ENCODE measurements at places on chromosomes 12 and 14.

- DNase-seq, result no peak
Measured at GRCh38 chr14:96824283-96824682, 27.1 kb downstream of the VRK1 start.

DNA sequence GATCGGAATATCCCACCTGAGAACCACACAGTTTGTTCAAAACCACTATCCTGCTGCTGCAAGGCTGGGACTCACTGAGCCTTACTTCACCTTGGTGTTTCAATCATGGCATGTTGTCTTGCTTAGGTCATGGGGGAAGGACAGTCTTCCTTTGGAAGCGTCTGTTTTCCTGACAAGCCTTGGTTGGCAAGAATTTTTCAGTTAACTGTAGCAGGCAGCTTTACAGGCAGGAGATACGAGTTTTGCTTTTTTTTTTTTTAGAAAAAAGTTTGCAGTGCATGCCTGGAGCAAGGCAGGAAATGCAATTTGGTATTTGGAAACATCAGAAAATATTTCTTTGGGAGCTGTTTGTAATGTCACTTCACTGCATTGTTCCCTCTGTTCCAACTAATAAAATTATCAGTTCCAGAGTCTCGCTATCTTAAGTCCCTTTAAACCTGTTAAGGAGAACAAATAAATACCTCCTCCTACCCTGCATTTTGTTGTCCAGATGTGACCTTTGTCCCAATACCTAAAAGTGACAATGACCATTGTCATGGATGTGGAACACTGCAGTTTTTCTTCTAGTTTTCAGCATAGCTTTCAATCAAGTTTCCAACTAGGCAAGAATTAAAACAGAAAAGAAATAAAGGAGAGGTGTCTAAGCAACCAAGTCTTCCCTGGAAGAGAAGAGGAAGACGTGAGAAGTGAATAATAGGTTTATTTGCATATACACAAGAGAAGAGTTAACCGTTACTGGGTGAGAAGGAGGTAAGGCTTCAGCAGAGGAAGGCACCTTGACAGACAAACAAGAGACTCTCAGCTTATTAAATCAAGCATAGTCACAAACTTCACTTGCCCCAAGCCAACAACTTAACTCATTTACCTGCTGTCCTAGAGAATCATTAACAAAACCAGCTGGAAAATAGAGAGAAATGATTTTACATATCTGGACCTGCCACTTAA, 71.4 kb upstream of the ACTN1 start:
- no peak for DNase-seq

DNA sequence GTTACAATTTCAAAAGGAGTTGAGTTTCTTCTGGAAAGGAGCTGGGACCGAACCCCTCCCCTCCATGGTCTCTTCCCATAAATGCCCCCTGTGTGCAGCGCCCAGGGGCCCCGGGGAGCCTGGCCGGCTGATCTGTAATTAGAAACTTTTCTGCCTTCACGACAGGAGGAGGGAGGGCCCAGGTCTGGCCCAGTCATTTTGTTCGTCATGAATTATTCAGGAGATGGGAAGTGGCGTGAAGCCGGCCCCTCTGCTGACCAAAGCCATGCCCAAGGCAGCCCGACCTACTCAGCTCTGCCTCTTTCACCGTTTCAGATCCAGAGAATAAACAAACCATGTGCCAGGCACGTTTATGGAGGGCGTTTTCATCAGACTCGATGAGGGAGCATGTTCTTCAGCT, 33.3 kb upstream of the MSI1 start:
- DNase-seq, result no peak

DNA sequence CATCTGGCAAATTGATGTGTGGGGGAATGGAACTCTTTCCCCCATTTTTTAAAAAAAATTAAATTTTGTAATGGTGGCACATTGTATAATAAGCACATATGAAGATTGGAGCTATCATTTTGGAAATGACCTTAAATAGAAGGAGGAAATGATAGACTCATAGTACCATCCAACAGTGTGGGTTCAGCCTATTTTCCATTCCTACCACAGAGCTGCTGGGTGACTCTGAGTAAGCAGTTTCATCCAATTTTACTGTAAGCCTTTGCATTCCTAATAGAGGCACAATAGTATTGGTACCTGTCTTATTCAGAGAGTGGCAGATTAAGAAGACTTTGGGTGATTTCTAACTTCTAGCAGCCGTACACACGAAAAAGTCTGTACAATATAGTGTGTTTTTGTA, 304.5 kb downstream of the RAD51B start:
- DNase-seq, result no peak

DNA sequence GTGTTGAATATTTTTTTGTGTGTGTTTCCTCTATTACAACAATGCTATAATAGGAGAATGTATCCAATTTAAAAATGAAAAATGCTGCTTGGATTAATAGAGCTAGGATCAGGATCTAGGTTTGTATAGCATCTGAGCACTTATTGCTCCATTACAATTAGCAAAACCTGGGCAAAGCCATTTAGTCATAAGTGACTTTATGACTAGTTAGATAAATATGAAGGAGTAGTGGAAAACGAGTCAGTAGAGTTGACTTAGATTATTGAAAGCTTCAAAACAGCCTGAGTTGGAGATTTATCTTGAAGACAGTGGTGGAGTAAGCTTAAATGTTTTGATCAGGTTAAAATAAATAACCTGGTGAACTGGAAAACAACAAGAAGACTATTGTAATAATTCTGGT, 2.8 kb downstream of the MED21 start:
- no peak for DNase-seq

- DNase-seq, result no peak
Measured at GRCh38 chr14:24725311-24725710, 91.3 kb upstream of the GZMB start.

- no peak for DNase-seq
Measured at GRCh38 chr12:85405262-85405661, 125.2 kb downstream of the ALX1 start.

DNA sequence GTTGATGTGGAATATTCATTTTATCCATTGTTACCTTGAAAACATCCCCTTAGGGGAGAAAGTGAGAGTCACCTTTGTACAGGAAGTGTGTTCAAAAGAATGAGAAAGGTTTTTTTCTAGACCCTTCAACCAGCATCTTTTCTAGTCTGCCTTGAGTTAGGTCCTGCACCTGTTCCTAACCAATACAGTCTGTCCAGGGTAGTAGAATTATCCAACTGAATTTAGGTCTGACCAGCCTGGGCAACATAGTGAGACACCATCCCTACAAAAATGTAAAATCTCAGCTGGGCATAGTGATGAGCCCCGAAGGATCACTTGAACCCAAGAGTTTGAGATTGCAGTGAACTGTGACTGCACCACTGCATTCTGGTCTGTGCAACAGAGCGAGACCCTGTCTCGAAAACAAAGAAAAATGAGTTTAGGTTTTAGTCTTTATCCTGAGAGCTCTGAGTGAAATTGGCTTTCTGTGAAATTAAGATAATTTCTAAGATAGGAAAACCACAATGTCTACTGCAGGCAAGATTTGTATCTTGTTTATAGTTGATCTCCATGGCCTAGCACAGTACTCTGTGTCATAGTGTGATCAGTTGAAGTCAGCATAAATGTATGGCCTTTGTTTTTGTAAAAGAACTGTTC, 25.2 kb downstream of the ARHGAP5 start:
- DNase-seq, result no peak

DNA sequence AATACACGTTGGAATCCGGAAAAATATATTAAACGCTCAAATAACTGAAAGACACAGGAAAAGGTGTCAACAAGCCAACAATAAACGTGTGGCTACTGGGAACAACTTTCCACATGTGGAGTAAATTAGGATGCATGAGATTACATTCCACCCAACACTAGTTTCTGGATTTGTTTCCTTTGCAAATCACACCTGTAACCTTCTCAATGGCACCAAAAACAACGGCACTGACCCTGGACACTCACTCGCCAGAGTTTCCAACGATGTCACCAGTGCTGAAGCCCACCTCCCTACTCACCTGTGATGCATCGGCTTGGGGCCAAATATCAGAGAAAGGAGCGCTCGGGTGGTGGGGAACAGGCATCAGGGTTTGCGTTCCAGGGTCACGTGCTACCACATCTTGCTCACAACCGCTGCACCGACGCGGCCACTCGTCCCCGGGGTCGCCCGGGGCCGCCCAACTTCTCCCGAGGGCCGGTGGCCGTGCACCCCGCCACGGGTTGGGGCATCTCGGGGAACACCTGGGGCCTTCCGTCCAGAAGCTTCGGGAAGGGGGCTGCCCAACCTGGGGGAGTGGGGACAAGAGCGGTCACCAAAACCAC, 629 bp downstream of the PRDM4 start:
- no peak for DNase-seq

- DNase-seq, result no peak
Measured at GRCh38 chr14:22580625-22581024, 8.4 kb downstream of the DAD1 start.

GRCh38 chr14:90489916-90490719, 93.3 kb downstream of the CALM1 start:
- DNase-seq, result no peak

DNA sequence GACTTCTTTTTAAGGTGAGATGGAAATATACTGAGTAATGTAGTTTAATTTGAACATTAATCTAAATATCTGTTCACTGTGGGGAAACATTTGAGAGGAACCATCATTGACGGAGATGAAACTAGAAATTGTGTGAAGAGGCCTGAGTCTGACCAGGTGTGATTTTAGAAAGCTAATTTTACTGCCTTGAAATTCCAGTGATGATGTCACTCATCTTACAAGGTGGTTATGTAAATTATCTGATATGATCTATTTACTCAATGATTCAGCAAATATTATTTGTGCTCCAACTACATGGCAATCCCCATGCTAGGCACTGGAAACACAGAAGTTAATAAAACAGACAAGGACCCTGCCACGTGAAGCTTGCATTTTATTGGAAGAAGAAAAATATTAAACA, 435.7 kb upstream of the DCN start:
- no peak for DNase-seq

DNA sequence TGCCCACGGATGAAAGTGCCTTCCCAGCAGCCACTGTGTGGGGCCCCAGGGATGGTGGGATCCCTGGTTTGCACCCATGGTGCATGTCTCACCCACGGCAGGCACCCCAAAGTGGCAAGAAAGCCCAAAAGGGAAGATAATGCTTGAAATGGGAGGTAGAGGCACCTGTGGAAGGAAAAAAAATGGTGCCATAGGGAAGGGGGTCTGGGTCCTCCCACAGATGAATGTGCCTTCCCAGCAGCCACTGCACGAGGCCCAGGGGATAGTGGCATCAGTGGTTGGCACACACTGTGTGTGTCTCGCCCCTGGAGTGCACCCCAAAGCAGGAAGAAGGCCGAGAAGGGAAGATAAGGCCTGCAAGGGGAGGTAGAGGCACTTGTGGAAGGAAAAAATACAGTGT, 264.2 kb downstream of the ALG10 start:
- no peak for DNase-seq
